ENCODE measurements at places on chromosomes 6 and 20. TPM values are rescaled to one million over a fixed set of nuclear protein-coding genes. Genes with fewer than 3 reads are reported as not detected.

DNA sequence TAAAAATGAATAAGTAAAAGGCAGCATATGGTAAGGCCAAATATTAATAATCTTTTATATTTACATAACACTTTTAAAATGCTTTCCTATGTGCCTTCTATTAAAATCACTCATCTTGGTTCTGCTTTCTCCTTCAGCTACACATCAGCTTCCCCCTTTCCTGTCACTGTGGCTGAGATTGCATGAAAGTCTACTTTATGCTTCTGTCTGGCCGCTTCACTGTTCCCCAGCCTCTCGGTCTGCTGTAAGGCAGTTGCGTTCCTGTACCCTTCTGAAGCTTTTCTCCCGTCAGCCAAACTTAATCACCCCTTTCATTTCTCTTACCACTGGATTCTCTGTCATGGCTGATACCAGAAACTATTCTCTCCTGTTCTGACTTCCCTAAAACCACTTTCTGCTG is 34.6 kb downstream of the SOX4 start:
- H3K27ac ChIP-seq: no peak overlapping the region
- no peaks in the 10 kb centered on the region for H3K4me1 ChIP-seq
- no peaks in the 10 kb centered on the region for H3K36me3 ChIP-seq
- H3K4me3 ChIP-seq: no peak overlapping the region

CAGE1 gene
- 0.38 TPM for total RNA-seq

- peaks cover 94% of the 10 kb centered on the region for H3K27me3 ChIP-seq
- H3K27ac ChIP-seq: no peak overlapping the region
- no peak for DNase-seq
Measured at GRCh38 chr6:27294409-27294808, 17.7 kb downstream of the POM121L2 start.

- H3K4me3 ChIP-seq: no peak overlapping the region
- no peak for DNase-seq
- H3K27me3 ChIP-seq: no peaks in the 10 kb centered on the region
- no peak overlapping the region for H3K27ac ChIP-seq
Measured at GRCh38 chr6:34246249-34246562, 2.6 kb downstream of the SMIM29 start.

GRCh38 chr6:167781868-167782267 is 44.8 kb upstream of the AFDN start:
- H3K27ac ChIP-seq: no peak overlapping the region
- DNase-seq: no peak
- no peaks in the 10 kb centered on the region for H3K4me1 ChIP-seq
- no peaks in the 10 kb centered on the region for H3K36me3 ChIP-seq
- H3K27me3 ChIP-seq: no peaks in the 10 kb centered on the region

GRCh38 chr6:3306848-3307247 is 48.1 kb downstream of the PSMG4 start:
- H3K27me3 ChIP-seq: no peaks in the 10 kb centered on the region
- no peak overlapping the region for H3K4me3 ChIP-seq
- no peak overlapping the region for H3K27ac ChIP-seq
- no peaks in the 10 kb centered on the region for H3K4me1 ChIP-seq
- DNase-seq: no peak
- no peaks in the 10 kb centered on the region for H3K36me3 ChIP-seq

DDR1 gene
- 6.5 TPM for total RNA-seq

GRCh38 chr6:72621291-72622093 is at the start of gene KCNQ5:
Gene KCNQ5 (plus strand): TSS chr6:72622064.
- H3K27me3 ChIP-seq: no peaks in the 10 kb centered on the region
- DNase-seq: no peak
- peak within 1 kb of the TSS; percentile 5 for H3K27ac ChIP-seq
- H3K4me1 ChIP-seq: peaks cover 37% of the 10 kb centered on the region

DNA sequence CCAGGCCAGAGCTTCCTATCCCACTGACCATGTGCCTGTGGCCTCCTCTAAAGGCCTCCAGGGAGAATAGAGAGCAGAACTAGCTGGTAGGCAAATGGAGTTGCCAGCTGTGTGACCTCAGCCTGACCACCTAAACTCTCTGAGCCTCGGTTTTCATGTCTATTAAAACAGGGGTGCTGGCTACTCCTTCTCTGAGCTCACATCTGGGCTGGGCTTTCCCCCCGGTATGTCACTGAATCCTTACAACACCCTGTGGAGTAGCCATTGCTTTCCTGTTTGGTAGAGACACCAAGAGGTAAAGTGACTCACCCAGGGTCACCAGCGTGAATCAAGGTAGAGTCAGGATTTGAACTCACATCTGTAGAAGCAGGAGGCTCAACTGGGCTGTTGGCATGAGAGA is 132.1 kb downstream of the JPH2 start:
- H3K27ac ChIP-seq: no peak overlapping the region
- H3K27me3 ChIP-seq: no peaks in the 10 kb centered on the region
- H3K36me3 ChIP-seq: no peaks in the 10 kb centered on the region
- no peak overlapping the region for H3K4me3 ChIP-seq
- DNase-seq: no peak

- DNase-seq: peak; percentile 24
- H3K36me3 ChIP-seq: no peaks in the 10 kb centered on the region
- no peak overlapping the region for H3K27ac ChIP-seq
- no peaks in the 10 kb centered on the region for H3K4me1 ChIP-seq
Measured at GRCh38 chr6:5036269-5036668, 32.4 kb upstream of the RPP40 start.

RIPPLY2 gene
- total RNA-seq: not detected

GRCh38 chr20:48786951-48787705 is 40.7 kb downstream of the PREX1 start:
- no peak overlapping the region for H3K27ac ChIP-seq
- DNase-seq: no peak
- peaks cover 93% of the 10 kb centered on the region for H3K4me1 ChIP-seq
- peaks cover 11% of the 10 kb centered on the region for H3K36me3 ChIP-seq
- H3K27me3 ChIP-seq: no peaks in the 10 kb centered on the region
- no peak overlapping the region for H3K4me3 ChIP-seq

All from CD4-positive, alpha-beta T cell (primary cell).